ENCODE measurements at places on chromosomes 7 and 10.
A peak's percentile ranks its signal among the peaks of the same experiment; 100 is the strongest.

- peak; percentile 74 for DNase-seq
These were observed 274.0 kb downstream of the CSTF2T start for GRCh38 chr10:51425431-51425830.

- no peak for DNase-seq
These were observed 16.2 kb upstream of the SPOCK2 start for GRCh38 chr10:72104472-72105097.

- no peak for DNase-seq
These were observed 54.3 kb upstream of the WAC start for GRCh38 chr10:28478646-28479045.

DNA sequence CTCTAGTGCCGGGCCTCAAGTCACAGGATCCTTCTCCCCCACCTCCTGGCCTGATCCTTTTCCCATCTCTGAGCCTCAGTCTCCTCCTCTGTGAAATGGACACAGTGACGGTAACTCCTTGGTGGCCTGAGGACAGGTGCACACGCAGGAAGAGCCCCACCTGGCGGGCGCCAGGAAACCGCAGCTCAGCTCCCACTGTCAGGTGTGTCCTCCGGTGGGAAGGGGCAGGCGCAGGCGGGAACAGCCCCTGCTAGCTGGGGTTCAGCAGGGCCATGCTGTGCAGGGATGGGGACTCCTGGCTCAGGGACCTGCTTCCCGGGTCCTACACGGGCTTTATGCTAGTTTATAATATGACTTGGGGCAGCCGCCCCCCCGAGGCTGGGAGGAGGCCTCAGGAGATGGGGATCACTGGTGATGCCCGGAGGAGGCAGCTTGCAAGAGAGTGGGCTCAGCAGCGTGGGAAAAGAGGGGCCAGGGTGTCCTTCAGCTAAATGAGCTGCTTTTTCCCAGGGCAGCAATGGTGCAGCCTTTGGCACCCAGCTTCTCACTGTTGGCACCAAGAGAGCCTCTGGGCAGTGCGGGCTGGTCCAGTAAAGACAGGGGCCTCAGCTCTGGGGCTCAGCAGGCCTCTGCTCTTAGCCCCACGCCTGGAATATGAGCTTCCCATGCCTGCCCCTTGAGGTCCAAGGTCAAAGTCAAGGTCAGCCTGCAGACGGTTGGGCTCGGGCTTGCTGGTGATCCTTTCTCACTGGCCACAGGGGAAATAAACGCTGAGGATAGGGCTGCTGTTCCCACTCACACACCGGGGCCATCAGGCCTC is 68.0 kb upstream of the FAM20C start:
- DNase-seq = no peak

DNA sequence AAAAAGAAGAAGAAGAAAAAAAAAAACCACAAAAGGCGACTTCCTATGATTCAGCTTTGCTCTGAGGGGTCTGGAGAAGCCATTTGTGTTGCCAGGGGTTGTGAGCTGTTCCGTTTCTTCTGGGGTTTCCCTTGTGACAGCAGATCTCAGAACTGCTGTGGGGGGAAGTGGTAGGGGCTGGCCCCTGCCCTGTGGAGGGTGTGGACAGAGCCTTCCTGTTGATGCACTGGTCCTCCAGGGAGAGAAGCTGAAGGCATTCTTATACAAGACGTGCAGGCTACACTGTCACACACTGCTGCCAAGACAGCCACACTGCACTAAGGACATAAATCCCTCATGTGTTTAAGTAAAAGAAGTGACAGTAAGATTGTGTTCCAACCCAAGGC is 17.3 kb upstream of the CSGALNACT2 start:
- DNase-seq = no peak

DNA sequence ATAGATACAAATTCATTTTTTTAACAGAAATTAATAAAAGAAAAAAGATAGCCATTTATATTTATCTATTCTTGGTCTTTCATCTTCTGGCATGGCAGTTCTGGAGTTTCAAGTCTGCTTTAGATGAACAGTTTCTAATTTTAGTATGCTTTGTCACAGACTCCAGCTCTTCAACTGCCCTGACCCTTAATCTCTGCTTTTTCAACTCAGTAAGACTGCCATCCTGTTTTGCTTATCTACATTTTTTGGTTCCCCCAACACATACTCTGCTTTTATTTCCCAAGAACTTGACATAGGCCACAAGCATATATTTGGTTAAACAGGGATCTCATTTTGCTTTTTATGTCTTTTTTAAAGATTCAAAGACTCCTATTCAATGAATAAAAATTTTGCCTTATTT is 309.3 kb upstream of the KCND2 start:
- DNase-seq = no peak

DNA sequence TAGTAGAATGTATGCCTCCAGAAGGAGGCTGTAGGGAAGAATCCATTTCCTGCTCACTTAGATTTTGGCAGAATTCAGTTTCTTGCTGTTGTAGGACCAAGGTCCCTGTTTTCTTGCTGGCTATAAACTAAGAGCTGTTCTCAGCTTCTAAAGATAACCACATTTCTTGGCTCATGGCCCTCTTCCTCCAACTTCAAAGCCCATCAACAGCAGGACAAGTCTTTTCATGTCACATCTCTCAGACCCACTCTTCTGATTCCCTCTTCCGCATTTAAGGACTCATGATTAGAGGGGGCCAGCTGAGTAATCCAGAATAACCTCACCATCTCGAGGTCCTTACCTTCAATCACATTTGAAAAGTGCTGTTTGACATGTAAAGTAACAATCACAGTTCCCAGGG is 8.2 kb upstream of the LSM8 start:
- no peak for DNase-seq

GRCh38 chr7:77454802-77455201 is 38.7 kb upstream of the GSAP start:
- no peak for DNase-seq

DNA sequence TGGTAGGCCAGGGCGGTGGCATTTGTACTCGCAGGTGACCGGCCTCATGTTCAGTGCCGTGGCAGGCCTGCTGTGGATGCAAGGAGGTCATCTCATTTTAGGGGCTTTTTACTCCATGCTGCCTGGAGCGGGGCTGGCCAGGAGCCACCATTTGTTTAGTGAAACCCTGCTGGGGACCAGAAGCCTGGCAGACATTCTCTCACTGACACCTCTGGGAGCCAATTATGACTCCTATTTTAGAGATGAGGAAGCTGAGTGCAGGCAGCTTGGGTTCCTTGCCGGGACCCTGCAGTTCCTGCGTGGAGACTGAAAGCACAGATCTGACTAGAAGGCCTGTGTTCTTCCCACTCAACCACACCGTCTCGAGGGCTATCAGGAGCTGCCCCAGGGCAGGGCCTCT is 186.6 kb downstream of the FANK1 start:
- DNase-seq = no peak

DNA sequence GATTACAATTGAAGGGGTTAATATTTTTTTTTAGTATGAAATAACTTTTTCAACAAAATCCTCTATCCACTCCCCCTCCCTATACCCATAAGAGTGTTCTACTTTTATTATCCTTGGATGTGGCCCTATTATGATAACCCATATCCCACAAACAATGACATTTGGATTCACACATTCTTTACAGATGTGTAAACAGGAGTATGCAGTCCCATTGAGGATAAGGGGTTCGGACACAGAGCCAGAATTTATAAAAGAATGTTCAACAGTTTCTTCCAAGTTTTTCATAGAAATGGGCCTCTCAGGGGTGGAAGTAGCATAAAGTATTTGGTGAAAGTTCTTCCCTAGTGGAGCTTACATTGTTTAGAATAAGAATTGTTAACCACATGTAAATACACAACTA is 16.1 kb upstream of the PCLO start:
- no peak for DNase-seq

DNA sequence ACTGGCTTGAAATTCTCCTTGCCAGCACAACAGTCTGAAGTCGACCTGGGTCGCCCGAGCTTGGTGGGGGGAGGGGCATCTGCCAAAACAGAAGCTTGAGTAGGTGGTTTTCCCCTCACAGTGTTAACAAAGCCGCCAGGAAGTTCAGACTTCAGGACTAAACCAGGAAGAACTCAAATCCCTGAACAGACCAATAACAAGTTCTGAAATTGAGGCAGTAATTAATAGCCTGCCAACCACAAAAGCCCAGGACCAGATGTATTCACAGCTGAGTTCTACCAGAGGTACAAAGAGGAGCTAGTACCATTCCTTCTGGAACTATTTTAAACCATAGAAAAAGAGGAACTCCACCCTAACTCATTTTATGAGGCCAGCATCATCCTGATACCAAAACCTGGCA is 45.3 kb downstream of the LRRC72 start:
- no peak for DNase-seq

DNA sequence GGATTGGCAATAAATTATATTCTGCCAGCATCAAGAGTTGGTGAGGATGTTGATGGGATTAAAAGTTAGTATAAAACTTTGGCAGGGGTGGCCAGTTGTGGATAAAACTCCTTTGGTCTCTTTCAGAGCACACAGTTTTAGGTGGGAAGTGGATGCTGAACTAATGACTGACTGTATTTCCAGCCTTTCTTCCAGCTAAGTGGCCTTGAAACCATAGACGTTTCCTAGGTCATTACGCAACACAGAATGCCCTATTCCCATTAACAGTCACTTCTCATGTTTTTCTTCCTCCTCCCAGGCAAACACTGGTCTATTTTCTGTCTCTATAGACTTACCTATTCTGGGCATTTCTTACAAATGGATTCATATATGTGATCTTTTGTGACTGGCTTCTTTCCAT is 467.4 kb downstream of the NEBL start:
- DNase-seq = no peak

GRCh38 chr10:48885376-48885775 is 54.3 kb downstream of the LRRC18 start:
- DNase-seq = peak; percentile 43

GRCh38 chr10:110324805-110325280 is 20.1 kb upstream of the SMNDC1 start:
- no peak for DNase-seq

GRCh38 chr7:79504607-79505389 is 51.3 kb upstream of the MAGI2 start:
- peak; percentile 9 for DNase-seq

DNA sequence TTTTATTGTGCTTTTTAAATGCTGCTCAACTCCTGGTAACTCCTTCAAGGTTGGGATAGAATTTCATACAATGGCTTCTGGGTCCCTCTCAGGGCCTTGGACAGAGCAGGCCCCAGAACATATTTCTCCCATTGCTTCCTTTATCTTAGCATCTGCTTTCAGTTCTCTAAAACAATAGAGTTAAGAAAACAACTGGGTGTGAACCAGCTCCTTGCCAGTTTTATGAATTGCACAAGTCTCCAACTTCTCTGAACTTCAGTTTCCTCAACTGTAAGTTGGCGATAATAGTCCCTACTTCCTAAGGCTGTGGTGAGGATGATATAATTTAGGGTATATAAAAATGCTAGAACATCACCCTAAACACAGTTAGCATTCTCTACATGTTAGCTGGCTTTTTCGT is 77.0 kb upstream of the INHBA start:
- DNase-seq = no peak

DNA sequence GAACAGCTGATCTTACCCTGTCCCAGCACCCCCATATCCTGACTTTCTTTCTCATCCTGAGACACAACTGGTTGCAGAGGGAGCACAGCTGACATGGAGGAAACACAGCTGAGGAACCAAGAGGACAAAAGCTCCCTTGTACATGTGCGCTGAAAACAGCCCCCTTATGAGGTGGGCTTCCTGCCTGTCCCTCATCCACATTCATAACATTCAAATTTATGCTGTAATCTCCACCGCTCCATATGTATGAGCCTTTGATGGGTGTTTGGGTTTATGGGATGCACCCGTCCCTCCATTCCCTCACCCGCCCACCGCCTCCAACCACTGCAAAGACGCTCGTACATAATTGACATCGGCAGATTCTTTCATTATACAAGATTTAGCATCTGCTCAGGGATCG is 49.6 kb upstream of the BTRC start:
- DNase-seq = no peak

- DNase-seq = no peak
These were observed 98.7 kb upstream of the SEMA3D start for GRCh38 chr7:85285527-85285926.

GRCh38 chr7:28054531-28055160 is 125.9 kb downstream of the JAZF1 start:
- peak; percentile 29 for DNase-seq

DNA sequence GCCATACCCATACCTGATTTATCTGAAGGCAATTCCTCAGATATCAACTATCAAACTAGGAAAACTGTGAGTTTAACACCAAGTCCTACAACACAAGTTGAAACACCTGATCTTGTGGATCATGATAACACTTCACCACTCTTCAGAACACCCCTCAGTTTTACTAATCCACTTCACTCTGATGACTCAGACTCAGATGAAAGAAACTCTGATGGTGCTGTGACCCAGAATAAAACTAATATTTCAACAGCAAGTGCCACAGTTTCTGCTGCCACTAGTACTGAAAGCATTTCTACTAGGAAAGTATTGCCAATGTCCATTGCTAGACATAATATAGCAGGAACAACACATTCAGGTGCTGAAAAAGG is 69.0 kb upstream of the RSBN1L start:
- DNase-seq = no peak

DNA sequence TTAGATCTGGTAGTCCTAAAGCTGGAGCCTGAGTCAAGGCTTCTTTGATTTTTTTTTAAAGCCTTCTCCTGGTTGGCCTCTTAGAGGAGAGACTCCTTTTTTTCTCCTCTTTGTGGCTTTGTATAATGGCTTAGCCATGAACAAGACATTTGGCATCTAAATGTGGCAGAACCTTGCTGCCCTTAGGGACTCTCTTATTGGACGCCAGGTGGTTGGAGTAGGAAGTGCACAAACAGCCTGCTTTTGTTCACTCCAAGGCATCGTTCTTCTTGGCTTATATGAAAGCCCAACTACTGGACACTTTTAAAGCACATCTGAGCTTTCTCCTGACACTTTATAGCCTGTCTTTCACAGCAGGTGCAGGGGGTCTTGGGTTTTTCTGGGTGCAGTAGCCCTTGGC is 25.0 kb downstream of the ZPBP start:
- DNase-seq = no peak

DNA sequence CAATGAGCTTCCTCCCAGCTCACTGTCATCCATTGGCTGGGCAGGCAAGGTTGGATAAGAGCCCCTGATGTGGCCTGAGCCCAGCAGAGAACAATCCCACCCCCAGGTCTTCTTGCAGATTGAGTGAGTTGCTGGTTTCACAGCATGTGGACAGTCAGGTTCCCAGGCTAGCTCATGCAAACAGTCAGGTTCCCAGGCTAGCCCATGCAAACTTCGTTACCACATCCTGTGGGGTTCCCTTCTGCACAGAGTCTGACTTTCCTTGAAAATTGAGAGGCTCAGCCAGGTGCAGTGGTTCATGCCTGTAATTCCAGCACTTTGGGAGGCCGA is 67.1 kb downstream of the TMEM130 start:
- DNase-seq = no peak

- DNase-seq = peak; percentile 53
These were observed 80.1 kb upstream of the PRSS1 start for GRCh38 chr7:142669074-142669654.
